ENCODE measurements at places on chromosomes 2 and 18. TPM values are rescaled to one million over a fixed set of nuclear protein-coding genes. Genes with fewer than 3 reads are reported as not detected.

- H3K4me1 ChIP-seq: no peaks in the 10 kb centered on the region
- no peak overlapping the region for H3K27ac ChIP-seq
- DNase-seq: no peak
- H3K27me3 ChIP-seq: no peaks in the 10 kb centered on the region
Measured at GRCh38 chr2:106859498-106859897, 26.5 kb downstream of the ST6GAL2 start.

- no peak for DNase-seq
- H3K27me3 ChIP-seq: no peaks in the 10 kb centered on the region
- no peaks in the 10 kb centered on the region for H3K36me3 ChIP-seq
- H3K4me1 ChIP-seq: no peaks in the 10 kb centered on the region
Measured at GRCh38 chr18:6960124-6960523, 157.5 kb downstream of the LAMA1 start.

The CDH19 gene
- polyA plus RNA-seq: 2.6 TPM

The C1GALT1C1L gene
- not detected for polyA plus RNA-seq

The RAX gene
- polyA plus RNA-seq: 0.05 TPM

The KCNK3 gene
- 1.8 TPM for polyA plus RNA-seq

The LYPD6B gene
- 20.5 TPM for polyA plus RNA-seq

The KHK gene
- 4.2 TPM for polyA plus RNA-seq

DNA sequence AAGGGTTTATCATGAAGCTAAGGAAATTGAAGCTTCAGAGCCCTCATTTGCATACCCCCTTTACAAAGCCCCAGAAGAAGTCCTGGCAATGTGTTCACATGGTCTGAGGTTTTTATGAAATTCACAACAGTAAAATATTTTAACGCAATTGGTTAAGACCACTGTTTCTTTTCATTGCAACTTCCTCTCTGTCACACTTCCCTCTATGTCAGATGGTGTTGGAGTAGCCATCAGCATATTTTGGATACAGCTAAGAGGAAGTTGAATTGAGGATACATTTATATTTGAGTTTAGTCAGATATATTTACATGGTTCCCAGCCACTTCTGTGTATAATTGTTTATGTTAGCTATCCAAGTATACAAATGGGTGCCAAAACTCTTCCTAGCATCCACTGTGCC, 170.0 kb downstream of the TXNL1 start:
- no peak overlapping the region for H3K4me3 ChIP-seq
- no peaks in the 10 kb centered on the region for H3K4me1 ChIP-seq
- no peaks in the 10 kb centered on the region for H3K27me3 ChIP-seq
- H3K27ac ChIP-seq: no peak overlapping the region

DNA sequence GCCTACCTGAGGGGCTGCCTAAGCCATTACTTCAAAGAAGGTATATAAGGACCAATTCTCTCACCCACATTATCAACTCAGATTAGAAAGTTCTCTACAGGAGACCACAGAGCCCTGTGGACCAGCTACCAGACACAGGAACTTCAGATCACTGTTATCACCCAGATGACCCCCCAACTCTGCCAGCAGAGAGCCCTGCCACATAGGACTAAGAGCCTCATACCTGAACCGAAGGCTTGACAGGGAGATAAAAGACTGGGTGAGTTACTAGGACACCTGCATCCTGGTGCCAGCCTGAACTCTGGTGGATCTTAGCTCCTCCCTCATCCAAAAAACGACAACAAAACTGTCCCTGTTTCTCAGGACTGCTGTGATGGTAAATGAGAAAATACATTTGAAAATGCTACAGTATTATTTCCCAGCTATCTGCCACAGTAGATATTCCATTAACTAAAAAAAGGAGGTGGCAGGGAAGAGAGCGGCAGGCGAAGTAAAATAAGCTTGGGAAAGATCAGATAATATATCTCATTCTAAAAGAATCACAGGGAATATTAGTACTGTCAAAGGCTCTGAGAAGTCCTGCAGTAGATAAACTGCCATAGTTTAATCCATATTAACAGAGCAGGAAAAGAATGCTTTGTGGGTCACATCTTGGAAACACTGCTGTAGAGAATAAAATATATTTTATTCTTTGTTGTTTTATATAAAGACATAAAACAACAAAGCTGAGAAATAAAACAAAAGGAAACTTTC, 79.7 kb downstream of the STK39 start:
- peaks cover 25% of the 10 kb centered on the region for H3K36me3 ChIP-seq
- H3K27me3 ChIP-seq: no peaks in the 10 kb centered on the region
- no peak overlapping the region for H3K4me3 ChIP-seq
- H3K4me1 ChIP-seq: no peaks in the 10 kb centered on the region

DNA sequence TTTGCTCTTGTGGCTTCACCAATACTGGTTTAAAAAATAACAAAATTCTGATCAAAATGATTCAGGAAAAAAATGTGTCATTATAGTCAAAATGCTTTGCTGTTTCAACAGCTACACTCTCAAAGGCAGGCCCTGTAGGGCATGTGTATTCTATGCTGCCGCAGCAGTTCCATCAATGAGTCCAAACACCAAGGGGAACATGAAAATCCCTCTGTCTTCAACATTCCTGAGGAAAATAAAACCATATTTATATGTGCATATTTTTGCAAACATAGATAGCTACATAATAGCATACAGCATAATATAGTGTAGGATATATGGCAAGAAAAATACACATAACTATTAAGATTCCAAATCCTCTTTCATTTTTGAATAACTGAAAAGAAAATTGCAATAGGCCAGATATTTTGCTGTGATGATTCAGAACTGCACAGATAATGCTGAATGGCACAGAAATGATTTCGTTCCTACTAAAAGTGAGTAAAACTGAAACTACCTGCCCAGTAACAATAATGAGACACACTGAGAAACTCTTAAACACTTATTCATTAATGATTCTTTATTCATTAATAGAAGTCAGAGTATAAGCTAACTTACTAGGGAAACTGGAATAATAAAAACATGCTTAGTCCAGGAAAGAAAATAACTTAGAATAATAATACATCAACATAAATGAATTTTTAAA, 343.8 kb downstream of the SUCLG1 start:
- DNase-seq: no peak
- H3K27me3 ChIP-seq: no peaks in the 10 kb centered on the region
- no peak overlapping the region for H3K27ac ChIP-seq

DNA sequence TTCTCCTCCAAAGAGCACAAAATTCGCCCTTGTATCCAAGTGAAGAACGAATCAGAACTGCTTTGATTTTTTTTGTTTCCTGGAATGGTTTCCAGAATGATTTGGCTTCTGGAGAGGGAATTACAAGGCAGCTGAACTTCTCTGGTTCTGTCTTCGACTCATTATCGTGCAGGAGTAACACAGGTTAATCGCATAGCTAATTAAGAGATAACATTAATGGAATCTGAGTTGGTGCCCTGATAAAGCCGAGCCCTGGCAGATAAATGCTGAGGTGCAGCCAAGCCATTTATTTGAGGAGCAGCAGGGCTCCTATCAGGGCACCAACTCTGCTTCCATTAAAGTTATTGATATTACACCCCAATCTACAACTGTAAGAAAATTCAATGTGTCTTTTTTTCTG, 433.7 kb downstream of the ZNF521 start:
- no peak overlapping the region for H3K4me3 ChIP-seq
- no peak overlapping the region for H3K27ac ChIP-seq
- DNase-seq: no peak

GRCh38 chr2:205589479-205589878, 92.8 kb upstream of the NRP2 start:
- DNase-seq: no peak
- no peak overlapping the region for H3K4me3 ChIP-seq
- H3K27ac ChIP-seq: no peak overlapping the region
- no peaks in the 10 kb centered on the region for H3K36me3 ChIP-seq
- no peaks in the 10 kb centered on the region for H3K27me3 ChIP-seq
- H3K4me1 ChIP-seq: no peaks in the 10 kb centered on the region
